ENCODE measurements at places on chromosomes 7 and 10.

- no peak for DNase-seq
These were observed 120.6 kb upstream of the AGK start for GRCh38 chr7:141430455-141431139.

DNA sequence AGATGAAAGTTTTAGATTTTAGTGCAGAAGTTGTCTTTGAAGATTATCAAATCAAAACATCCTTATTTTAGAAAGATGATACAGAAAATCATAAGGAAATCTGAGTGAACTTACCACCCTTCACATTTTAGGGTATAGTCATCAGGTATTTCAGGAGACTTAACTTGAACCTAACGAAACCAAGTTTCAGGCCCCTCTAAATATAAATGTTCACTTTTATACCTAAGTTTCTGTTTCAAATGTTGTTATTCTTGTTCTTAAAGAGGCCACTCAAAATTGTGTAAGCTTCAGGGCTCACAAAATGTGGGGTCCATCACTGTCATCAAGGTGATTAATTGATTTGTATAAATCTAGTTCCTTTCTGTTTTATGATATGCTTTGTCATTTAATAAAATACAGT, 216.2 kb downstream of the KIAA1217 start:
- no peak for DNase-seq

GRCh38 chr7:94433224-94433623, 38.5 kb downstream of the COL1A2 start:
- DNase-seq = no peak

GRCh38 chr7:130904792-130905191, 170.8 kb upstream of the KLF14 start:
- no peak for DNase-seq

DNA sequence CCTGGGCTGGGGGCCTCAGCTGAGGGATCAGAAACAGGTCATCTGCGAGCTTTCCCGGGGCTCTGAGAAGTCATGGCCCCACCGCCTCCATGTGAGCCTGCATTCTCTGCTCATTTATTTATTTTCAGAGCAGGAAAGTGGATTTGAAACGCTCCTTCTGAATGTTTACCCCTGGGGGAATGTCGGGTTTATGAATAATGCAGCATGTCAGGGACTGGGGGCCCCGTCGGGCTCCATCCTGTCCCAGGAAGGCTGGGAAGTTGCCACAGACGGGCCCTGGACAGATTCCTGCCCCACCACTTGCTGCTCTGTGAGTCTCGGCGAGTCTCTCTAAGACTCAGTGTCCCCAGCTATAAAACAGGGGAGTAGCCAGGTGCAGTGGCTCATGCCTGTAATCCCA, 11.9 kb upstream of the GTF2IRD1 start:
- no peak for DNase-seq

- DNase-seq = peak; percentile 67
These were observed 115.4 kb downstream of the ZMIZ1 start for GRCh38 chr10:79184145-79184625.

- no peak for DNase-seq
These were observed 114.3 kb downstream of the TBXAS1 start for GRCh38 chr7:139943401-139943800.

DNA sequence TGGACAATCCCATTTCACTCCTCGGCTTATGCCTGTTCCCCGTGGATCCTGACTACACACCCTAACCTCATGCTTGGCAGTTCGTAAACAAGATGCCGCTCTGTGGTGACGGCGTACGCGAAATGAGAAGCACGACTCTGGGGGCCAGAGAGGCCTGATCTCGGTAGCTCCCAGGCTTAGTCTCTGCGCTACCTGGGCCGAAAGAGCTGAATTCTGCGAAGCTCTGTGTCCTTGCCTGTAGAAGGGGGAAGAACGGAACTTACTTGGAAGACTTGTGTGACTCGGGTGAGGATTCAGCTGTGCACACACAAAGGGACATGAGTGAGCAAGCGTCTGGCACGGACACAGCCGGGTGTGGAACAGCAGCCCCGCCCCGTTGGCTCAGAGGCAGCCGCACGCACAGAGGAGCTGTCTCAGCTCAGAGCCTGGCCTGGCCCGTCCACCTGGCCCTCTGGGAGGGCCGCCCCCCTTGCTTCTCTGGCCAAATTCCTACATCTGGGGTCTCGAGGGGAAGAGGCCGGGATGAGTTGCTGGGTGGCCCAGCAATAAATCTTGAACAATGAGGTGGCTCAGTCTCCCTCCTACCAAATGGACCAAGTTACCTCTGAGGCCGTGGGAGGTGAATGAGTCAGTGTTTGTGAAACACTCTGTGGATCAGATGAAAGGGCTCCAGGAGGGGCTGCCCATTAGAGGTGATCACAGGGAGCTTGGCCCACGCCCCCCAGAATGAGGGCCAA, 83.8 kb downstream of the PDGFA start:
- DNase-seq = no peak

- DNase-seq = peak; percentile 8
These were observed 79.1 kb downstream of the VTI1A start for GRCh38 chr10:112526139-112526538.

- no peak for DNase-seq
These were observed 1.1 kb upstream of the STK32C start for GRCh38 chr10:132308587-132309470.

DNA sequence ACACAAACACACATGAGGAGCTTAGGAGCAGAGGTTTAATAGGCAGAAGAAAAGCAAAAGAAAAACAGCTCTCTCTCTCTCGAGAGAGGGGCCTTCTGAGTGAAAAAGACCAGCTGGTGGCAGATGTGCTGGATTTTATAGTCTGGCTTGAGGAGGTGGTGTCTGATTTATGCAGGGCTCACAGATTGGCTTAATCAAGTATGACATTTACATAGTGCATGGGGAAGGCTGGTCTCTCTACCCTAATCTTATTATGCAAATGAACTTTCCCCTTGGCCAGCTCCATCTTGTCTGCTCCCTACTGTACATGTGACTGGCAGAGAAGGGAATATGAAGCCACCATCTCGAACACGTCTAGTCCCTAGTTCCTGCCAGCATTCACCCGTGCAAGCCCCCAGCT, 219.5 kb upstream of the ZNF804B start:
- DNase-seq = no peak

DNA sequence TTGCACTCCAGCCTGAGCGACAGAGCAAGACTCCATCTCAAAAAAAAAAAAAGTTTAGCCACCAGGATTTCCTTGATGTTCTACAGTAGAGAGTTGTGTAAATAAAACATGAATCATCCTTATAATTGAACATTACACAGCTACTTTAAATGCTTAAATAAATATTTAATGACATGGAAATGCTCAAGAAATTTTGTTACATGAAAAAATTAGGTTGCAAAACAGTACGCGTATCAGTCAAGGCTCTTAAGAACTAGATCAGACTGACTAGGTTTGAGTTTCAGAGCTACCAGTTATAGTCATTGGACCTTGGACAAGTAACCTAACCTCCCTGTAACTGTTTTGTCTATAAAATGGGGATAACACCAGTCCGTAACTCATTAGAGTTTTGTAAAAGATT, 38.7 kb upstream of the GSAP start:
- no peak for DNase-seq

GRCh38 chr10:53356616-53357349, 584.2 kb upstream of the MBL2 start:
- DNase-seq = no peak

- peak; percentile 71 for DNase-seq
These were observed 41.8 kb upstream of the HYCC1 start for GRCh38 chr7:23055582-23056178.

GRCh38 chr7:84729284-84729683, 457.6 kb downstream of the SEMA3D start:
- DNase-seq = no peak

DNA sequence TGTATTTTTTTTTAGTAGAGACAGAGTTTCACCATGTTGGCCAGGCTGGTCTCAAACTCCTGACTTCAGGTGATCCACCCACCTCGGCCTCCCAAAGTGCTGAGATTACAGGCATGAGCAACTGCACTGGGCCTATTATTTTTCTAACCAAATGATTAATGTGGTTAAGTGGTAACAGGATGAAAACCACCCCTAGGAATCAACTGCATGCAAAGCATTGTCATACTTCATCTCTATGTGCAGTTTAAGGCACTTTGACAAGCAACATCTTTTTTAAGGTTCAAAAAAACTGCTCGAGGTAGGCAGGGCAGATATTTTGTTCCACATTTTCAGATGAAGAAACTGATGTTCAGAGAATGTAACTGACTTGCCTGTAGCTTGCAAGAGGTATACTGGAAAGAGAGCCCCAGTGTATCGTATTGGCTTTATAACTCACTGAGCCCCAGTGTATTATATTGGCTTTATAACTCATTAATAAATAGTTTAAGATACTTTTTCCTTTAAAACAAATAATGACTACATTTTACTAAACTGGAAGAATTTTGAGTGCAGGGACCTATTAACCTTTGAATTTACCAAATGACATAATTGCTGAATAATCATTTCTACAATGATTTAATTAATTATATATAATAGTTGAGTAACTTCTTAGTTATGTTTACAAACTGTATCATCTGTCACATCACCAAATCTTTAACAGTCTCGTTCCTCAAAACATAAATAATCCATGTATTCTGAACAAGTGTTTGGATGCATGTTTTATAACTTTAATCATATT, 38.1 kb downstream of the RTKN2 start:
- no peak for DNase-seq

GRCh38 chr10:59079386-59080226, 96.8 kb upstream of the PHYHIPL start:
- DNase-seq = no peak

- no peak for DNase-seq
These were observed 115.1 kb upstream of the STK17A start for GRCh38 chr7:43467846-43468245.

All from kidney capillary endothelial cell (primary cell).